ENCODE measurements at places on chromosomes 12 and 14.

DNA sequence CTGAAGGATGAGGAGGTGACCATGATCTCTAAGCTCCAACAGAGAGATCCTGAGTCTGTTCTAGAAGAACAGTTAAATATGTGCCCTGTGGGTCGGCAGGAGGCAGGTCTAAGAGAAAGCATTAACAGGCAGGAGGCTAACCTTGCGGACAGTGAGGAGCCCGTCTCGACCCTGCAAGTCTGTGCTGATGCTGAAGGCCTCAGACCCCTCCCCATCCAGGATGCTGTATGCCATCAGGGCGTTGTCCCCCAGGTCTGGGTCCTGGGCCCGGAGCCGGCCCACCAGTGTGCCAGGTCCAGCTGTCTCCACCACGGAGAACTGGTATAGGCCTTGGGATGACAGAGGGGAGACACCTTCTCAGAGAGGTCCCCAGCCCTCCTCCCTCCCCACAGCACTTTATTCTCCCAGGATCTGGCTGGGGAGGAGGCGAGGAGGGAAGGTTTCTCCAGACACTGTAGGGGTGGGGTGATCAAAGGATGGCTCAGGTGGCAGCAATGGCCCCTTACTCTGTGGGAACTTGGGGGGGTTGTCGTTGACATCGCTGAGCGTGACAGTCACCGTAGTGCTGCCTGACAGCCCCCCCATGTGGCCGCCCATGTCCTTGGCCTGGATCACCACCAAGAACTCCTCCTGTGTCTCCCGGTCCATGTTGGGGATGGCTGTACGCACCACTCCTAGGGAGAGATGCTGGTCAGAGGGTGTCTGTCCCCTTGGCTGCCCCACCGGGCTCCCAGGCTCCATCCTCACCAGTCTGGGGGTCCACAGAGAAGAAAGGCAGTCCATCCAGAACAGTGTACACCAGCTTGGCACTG, 3.1 kb downstream of the CDH24 start:
- DNase-seq: peak; percentile 75

DNA sequence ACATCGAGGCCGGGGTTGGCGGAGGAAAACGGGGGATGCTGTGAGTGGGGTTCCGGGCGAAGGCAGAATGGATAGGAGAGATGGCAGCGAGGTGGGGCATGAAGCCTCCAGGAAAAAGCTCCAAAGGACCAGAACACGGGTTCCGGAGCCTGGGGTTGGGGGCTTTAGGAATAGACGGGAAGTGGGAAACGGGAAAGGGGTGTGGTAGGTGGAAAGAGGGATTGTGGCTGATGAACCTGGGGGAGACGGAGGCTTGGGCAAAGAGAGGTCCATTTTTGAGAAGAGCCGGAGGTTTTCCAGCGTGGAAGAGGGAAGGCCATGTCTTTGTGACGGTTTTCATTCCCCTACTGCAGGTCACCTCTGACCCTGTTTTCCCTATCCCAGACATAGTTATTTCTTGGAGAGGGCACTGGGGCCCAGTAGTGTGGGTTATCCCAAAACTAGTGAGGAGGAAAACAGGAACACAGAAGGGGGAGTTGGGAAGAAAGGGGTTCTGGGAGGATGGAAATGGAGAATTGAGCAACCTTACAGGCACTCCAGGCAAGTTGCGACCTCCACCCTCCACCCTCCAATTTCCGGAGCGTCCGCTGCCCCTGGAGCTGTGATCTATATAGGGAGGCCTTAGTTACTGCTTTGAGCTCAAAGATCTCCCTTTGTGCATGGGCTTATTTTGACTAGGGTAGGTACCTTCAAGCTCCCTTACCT, 1.1 kb downstream of the ATN1 start:
- DNase-seq: no peak

GRCh38 chr14:78399316-78399889, 229.2 kb downstream of the NRXN3 start:
- DNase-seq: no peak

DNA sequence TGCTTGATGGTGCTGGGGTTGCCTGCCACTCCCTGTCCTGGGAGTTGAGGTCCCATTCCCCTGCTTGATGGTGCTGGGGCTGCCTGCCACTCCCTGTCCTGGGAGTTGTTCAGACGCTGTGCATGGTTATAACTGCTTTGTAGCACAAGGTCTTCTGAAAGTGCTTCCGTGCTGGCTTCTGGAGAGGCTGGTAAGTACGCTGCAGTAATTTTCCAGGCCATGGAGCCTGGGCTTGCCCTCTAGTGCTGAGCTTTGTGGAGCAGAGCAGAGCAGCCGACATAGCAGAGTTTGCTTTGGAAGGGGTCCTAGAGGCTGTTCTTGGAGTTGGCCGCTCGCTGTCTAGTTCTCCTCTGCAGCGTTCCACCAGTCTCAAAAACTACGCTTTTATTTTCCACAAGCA, 6.3 kb downstream of the B4GALNT3 start:
- peak; percentile 79 for DNase-seq

DNA sequence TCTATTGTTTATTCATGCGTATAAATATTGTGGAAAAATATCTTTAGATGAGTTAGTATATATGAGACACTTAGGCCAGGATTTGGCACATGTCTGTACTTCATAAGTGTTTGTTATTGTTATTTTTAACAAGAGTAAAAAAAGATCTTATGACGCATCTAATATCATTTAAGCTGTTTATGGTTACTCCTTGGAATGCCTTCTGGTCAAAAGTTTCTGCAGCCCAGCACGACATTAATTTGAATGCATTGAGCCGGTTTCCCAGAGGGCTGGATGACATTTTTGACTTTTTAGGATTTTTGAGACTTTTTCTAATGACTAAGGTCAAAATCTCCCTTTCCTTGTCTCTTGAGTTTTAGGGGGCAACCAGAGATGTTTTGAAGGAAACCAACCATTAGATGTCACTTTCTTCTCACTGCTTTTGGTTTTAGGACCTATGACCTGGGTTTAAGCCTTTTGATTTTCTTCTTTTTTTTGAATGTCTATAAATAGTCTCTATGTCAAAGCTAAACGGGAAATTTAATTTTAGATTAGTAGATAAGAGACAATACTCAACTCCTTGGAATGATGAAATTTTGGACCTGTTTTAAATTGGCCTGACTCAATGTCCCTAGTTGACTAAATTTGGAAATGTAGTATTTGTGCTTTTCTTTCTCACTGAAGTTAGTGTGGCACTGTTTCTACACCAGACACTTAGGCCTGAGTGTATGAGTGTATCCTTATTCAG, 215.5 kb downstream of the AEBP2 start:
- DNase-seq: no peak

DNA sequence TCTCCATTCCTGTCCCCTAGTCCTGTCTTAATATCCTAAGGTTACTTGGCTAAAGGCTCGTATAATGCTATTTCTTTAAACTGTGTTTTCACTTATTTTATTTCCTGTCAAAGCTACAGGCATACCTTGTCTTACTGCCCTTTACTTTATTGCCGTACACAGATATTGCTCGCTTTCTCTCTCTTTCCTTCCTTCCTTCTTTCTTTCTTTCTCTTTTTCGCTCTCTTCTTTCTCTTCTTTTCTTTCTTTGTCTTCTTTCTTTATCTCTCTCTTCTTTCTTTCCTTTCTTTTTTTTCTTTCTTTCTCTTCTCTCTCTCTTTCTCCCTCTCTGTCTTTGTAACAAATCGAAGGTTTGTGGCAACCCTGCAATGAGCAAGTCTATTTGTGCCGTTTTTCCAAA, 123.9 kb upstream of the ARHGAP5 start:
- no peak for DNase-seq

GRCh38 chr12:24206621-24207020, 257.2 kb upstream of the SOX5 start:
- DNase-seq: no peak

Data from aorta (tissue), 5 donors.